ENCODE measurements at places on chromosomes 5 and 9. TPM values are rescaled to one million over a fixed set of nuclear protein-coding genes. Genes with fewer than 3 reads are reported as not detected.

Gene STKLD1
- total RNA-seq, result 0.68 TPM

Gene BTNL8
- total RNA-seq, result not detected

Gene PARP8
- 0.11 TPM for total RNA-seq

Gene KIF12
- 2.3 TPM for total RNA-seq
